Mesenchymal stem cell (in vitro differentiated cells and primary cell): ENCODE measurements at places on chromosomes 16 and 17.
A peak's percentile ranks its signal among the peaks of the same experiment; 100 is the strongest.

DNA sequence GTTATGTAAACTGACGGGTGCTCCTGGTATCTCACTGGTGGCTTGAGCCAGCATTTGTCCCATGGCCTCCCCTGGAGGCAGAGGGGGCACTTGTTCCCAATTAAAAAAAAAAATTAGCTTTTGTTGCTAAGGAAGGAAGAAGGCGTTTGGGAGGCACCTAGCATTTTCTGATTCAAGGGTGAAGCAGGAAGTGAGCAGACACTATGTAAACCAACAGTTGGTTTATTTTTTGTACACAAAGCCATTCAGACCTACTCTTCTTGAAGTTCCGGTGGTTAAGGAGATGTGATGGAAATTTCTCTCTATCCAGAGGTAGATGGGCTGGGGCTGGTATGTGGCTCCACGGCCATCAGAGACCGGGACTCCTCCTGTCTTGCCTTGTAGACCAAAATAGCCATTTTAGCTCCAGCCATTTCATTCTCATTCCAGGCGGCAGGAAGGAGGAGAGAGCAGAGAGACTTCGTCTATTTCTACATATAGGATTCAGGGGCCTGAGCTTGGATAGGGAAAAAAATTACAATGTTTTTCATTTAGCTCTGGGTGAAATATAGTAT lies 103.0 kb downstream of the SNX29 start:
- H3K4me1 ChIP-seq = peaks cover 1% of the 10 kb centered on the region
- H3K27me3 ChIP-seq = no peaks in the 10 kb centered on the region
- no peak overlapping the region for H3K27ac ChIP-seq
- H3K4me3 ChIP-seq = no peak overlapping the region
- no peak for DNase-seq
- peaks cover 69% of the 10 kb centered on the region for H3K36me3 ChIP-seq

DNA sequence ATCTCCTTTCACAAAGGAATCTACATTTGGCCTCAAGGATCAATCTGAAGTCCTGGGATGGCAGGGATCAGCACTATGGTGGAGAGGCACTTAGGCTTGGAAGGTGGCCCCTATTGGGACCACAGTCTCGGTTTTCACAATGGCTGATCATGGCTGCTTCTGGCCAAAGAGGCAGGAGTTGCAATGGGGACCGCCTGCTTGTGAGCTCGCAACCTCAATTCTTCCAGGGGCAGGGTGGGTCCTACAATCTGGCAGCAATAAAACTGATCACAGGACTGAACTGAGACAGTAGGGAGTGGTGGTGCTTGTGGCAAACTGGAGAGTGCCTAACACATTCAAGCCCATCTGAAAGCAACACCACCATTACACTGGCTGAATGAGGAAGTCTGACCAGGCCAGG lies 83.1 kb downstream of the NETO2 start:
- DNase-seq = no peak
- peaks cover 35% of the 10 kb centered on the region for H3K27me3 ChIP-seq
- H3K27ac ChIP-seq = no peak overlapping the region

DNA sequence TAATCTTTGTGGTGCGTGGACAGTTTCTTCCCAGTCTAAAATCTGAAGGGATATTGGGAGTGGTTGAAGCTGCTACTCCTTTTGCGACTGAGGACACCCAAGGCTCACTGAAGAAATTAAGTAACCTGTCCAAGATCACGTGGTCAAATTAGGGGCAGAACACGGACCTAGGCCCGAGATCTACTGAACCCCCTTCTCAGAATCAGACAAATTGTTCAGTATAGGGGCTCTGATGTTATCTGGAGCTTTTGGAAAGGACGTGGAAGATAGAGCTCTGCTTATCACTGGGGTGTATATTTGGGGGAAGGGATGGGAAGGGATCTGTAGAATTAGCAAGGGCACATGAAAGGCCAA lies 857 bp downstream of the TANGO6 start:
- H3K27me3 ChIP-seq = no peaks in the 10 kb centered on the region
- no peak for DNase-seq
- peak overlapping the region; percentile 86 for H3K4me3 ChIP-seq

DNA sequence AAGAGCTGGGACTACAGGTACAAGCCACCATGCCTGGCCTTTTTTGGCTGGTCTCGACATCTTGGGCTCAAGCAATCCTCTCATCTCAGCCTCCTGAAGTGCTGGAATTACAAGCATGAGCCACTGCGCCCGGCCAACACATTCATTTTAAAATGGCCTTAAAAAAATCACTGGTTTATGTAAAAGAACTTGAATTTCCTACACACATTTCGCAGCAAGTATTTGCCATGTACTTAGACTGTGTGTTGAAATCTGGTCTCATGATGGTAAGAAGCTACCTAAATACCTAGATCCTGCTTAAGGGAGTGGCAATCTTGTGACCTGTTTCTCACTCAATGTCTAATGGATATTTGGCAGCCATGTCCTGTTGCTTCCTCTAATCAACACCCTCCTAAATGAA lies 8.5 kb upstream of the CYTH1 start:
- DNase-seq = no peak
- H3K27ac ChIP-seq = no peak overlapping the region
- H3K36me3 ChIP-seq = peaks cover 55% of the 10 kb centered on the region
- no peak overlapping the region for H3K4me3 ChIP-seq
- peaks cover 7% of the 10 kb centered on the region for H3K4me1 ChIP-seq

DNA sequence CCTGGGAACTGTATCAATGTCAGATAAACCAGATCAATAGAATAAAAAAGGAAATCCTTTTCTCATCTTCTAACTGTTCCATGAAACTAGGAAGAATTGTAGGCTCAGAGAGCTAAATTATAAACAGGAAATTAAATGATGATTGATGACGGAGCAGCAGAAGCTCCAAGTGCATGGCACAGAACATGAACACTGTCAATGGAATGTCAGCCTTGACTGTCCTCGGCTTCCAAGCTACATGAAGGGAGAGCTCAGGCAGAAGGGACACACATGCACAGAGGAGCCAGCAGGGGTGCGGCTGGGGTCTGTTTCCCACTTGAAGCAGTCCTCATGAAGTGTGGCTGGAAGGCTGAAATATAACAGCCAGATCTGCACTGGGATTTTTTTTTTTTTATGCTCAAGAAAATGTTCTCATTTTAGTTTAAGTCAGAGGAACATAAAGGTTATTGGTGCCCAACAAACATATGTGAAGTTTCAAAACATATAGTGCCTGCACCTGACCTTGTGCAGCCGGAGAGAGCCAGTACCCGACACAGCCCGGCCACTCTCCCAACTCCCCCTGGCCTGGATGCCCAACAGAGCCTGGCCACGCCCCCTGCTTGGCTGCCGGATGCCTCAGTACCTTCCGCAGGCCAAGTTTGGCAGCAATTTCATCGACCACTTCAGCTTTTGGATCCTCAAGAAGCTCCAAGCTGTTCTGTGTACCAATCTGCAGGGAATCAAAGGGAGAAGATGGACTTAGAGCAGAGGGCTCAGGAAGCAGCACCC lies 37.0 kb downstream of the NPLOC4 start:
- no peak overlapping the region for H3K4me3 ChIP-seq
- H3K27me3 ChIP-seq = no peaks in the 10 kb centered on the region
- H3K27ac ChIP-seq = no peak overlapping the region
- peak; percentile 84 for DNase-seq
- H3K36me3 ChIP-seq = peaks cover 63% of the 10 kb centered on the region
- peaks cover 15% of the 10 kb centered on the region for H3K4me1 ChIP-seq
